ENCODE measurements at places on chromosomes 12 and 14.
A peak's percentile ranks its signal among the peaks of the same experiment; 100 is the strongest.

GRCh38 chr12:88993651-88994050, 358.6 kb downstream of the DUSP6 start:
- no peak for DNase-seq

DNA sequence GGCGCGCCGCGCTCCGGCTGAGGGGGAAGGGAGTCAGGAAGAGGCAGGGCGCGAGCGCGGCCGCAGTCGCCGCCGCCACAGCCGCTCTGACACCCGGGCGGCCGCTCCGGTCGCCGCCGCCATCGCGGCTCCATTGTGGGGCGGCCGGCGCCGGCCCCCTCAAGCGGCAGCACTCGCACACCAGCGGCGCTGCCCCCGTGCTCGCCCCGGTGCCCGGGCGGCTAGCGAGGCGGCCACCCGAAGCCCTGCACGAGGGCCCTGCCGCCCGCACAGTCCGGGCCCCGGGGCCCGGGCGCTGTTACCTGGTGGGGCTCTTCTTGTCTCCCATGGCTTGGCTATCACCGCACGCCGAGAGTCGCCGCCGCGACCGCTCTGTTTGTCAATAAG, 202 bp downstream of the YAF2 start:
- peak; percentile 26 for DNase-seq

DNA sequence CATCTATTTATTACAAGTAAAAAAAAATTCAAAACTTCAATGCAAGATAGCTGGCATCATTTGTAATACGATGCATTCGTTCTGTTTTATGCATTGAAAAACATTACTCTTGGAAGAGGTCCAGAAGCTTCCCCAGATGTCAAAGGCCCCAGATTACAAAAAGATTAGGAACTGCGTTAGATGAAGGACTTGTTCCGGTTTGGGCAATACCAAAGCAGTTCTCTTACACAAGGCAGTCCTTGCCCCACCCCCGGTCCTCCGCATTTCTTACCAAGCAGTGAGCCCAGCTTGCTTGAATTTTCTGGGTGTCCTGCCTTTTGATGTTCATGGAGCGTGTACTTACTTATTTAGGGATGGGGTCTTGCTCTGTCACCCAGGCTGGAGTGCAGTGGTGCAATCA, 4.8 kb upstream of the HVCN1 start:
- DNase-seq: no peak

GRCh38 chr14:100077441-100077840, 12.2 kb downstream of the EVL start:
- DNase-seq: no peak

- DNase-seq: no peak
These were observed 2.8 kb upstream of the FOXG1 start for GRCh38 chr14:28763751-28764256.

DNA sequence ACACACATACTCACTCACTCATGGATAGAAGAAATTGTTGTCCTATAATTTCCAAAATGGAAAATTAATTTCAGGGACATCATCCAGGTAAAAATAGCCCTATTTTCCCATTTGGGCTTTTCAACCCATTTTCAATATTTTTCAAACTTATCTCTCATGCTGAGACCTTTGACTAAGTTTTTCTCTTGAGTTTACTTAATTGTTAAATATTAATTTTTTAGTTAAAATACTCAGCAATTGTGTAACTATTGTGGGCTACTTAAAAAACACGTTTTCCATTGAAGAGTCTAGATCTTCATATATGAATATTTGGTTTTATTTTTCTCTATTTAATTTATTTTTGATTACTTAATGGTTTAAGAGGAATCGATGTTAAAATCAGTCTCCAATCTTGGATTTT, 14.2 kb upstream of the TAS2R43 start:
- DNase-seq: no peak

DNA sequence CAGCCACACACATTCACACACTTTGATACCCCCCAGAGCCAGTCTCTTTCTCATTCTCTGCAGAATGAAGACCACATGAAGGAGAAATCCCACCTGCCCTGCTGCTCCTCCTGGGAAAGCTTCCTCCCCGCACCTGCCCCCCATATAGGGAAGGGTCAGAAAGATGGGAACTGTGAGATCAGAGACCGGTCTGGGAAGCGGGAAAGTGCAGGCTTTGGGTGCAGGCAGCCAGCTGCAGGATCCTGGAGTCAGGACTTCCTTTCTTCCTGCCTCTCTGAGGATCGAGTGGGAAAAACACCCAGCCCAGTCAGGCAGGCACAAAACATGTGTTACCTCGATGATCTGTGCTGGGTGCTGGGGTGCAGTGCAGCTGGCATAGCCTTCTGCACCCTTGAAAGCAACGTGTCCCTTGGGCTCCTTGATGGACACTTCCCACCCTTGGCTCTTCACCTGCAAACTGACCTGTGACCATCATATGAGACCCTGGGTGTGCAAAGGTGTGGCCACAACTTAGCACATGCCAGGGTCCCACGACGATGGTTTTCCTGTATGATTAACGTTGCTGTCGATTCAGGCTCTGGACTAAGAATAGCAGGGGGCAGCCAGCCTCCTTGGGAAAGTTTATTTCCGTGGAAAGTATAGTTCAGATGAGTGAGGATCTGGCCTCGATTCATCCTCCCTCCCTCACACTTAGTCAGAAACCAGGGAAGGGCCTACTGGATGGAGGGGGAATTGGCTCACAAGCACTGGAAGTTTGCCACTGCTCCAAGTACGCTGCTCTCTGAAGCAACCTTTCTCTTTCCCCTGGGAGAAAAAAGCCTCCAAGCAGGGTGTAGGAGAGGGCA, 105.4 kb upstream of the MED13L start:
- DNase-seq: no peak

- DNase-seq: peak; percentile 88
These were observed 16.9 kb downstream of the PLEKHD1 start for GRCh38 chr14:69501423-69501838.

- DNase-seq: no peak
These were observed 151.7 kb upstream of the GZMB start for GRCh38 chr14:24785698-24786097.

GRCh38 chr12:104790296-104791125, 167.6 kb downstream of the SLC41A2 start:
- no peak for DNase-seq

DNA sequence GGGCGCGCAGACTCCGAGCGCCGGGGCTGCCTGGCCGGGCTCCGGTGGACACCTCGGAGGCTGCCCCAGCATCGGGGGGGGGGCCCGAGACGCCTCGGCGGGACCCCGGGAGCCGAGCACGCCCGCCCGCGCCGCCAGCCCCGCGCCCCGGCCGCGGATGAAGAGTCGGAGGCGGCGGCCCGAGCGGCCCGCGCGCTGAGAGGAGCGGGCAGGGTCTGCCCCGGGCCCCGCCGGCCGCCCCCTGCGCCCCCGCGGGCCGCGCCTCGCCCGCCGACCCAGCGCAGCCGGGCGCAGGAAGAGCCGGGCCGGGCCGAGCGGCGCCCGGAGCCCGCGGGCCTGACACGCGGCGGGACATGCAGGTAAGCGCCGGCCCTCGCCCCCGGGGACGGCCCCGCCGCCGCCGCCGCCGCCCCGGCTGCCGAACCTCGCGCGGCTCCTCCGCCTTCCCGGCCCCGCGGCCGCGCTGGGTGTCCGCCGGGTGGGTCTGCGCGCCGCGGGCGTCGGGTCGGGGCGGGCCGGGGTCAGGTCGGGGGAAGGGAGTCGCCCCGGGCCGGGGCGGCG, 63.7 kb downstream of the FBXL14 start:
- DNase-seq: no peak

DNA sequence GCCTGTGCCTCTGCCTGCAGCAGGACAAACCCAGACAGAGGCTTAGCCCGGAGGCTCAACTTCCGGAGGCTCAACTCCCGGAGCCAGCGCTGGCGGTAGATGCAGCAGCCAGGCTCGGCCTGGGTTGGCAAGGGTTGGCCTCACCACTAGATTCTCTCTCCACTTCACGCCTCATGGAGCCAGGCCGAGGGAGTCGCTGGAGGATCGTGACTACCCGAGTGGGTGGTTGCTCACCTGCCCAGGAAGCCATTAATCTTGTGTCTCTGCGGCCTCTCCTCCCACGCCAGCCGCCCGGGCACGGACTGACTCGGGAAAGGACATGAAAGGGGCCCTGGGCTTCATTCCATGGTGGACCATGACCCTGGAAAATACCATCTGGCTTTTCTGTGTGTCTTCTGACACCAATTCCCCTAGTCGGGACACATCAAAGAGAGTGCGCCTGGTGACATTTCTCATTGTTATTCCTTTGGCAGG, 20.8 kb downstream of the ESRRB start:
- DNase-seq: no peak

- no peak for DNase-seq
These were observed 6.0 kb upstream of the GTSF1 start for GRCh38 chr12:54479421-54479820.

DNA sequence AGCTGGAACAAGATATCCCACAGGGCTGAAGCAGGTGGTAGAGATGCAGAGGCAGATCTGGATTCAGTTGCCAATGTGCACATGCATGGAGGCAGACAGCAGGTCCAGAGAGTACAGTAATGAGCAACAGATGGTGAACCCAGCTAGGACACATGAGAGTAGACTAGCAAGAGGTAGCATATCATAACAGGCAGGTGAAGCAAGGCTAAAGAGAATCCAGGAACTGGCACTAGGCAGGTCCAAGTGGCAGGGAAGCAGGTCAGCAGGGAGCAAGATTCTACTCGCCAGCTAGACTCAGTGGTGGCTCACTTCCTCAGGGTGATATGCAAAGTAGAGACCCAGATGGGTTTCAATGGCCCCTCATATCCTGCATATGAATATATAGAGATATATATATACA, 15.3 kb upstream of the MYF6 start:
- peak; percentile 88 for DNase-seq

DNA sequence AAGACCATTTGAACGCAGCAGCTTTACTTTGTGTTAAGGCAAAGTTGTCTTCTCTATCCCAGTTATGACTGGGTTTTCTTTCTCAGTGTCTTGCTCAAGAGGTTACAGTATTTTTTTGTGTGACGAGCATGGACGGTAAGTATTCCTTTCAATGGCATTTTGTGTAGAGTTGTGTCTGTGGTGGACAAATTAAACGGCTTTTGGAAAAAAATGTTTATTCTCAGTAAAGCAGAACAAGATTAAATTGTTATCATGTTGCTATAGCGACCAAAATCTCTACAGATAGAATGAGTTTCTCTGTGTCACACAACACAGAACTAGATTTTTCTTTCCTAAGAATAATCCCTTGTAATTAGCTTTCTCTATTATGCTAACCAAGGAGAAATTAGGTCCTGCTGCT, 417.1 kb downstream of the AEBP2 start:
- no peak for DNase-seq

GRCh38 chr12:54229624-54230212, 40.9 kb upstream of the SMUG1 start:
- no peak for DNase-seq

- DNase-seq: no peak
These were observed 3.7 kb downstream of the TBX5 start for GRCh38 chr12:114402084-114402717.

DNA sequence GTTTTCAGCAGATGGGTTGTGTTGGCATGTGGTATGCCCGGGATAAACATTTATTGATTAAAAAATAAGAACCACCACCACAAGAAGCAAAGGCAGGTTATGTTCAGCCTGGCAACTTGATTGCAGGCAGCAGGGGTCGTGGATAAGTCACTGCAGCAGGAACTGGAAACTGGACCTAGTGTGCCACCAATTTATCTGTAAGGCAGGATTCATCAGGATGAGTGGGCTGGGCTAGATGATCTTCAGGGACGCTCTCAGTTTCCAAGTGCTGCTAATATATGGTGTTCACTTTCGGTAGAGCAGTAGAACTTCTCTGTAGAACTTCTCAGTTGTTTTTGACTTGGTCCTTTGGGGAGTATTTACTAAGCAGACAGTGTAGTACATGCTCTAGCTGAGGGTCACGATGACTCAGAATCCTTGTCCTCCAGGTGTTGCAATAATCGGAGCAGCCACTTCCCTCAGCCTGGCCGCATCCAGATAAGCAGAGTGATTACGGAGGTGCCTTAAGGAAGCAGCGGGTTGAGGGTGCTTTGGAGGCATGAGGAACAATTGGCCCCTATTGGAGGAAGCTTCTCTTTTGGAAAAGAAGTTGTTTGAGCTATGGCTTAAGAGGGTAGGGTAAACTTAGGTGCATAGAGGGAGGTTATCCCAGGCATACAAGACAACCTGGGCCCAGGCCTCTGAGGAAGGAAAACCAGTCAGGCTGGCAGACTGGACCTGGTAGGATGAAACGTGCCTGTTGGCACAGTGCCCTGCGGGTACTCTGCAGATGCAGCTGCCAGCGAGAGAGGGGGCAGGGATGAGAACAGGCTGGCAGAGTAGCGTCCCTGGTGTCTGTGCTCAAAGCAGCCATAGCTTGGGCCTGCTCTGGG, 104.0 kb downstream of the GPR135 start:
- peak; percentile 79 for DNase-seq

DNA sequence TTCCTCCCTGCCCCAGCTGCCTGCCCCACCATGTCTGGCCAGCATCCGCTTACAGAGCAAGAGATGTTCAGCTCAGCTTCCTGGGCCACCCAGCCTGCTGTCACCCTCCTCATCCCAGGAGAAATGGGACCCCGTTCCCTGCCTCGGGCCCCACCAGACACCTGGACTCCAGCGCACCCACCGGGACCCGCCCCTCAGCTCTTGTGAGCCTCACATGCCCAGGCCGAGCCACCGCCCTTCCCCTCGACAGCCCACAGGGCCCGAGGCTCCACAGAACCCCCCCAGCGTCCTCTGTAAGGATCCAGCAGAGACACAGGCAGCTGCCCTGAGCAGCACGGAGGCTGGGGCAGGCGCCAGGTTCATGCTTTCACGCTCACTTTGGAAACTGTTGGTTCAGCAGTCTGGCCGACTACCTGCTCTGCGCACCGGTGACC, 18.4 kb upstream of the C14orf180 start:
- DNase-seq: no peak

- DNase-seq: no peak
These were observed at the start of gene SYNE3 for GRCh38 chr14:95516554-95517181. TSS of gene SYNE3 (minus strand) at chr14:95516650. CDS start at chr14:95475821, 40,829 bp downstream.

DNA sequence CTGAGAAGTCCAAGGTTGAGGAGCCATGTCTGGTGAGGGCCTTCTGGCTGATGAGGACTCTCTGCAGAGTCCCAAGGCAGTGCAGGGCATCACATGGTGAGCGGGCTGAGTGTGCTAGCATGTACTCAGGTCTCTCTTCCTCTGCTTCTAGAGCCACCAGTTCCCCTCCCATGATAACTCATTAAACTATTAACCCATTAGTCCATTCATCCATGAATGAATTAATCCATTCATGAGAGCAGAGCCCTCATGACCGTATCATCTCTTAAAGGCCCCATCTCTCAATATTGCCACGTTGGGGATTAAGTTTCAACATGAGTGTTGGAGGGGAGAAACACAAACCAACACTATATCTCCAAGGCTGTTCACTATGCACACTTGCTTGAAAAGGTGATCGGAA, 83.7 kb downstream of the TMEM30B start:
- DNase-seq: peak; percentile 58

DNA sequence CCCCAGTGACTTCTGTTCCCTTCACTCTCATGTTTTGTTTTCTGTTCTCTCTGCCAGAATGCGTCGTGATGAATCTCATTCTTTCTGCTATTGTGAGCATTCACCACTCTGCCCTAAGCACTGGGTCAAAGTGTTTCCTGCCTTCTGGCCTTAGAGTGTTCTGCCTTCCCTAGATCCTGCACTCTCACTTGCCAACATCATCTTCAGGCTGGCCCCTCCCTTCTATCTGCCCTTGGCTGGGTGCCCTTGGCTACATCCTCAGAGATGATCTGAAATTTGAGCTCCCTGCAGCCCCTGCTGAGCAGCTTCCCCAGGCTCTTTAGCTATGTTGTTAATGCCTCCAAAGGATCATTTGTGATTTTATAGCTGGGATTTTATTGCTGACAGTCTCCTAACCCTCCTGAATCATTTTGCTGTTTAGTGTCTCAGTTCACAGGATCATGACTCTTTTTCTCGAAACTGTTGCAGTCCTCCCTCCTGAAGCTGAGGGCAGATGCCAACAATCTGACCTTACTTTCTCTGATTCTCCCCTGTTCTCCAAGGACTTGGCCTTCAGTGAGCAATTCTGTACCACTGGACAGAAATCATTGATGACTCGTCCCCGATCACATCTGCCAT, 4.5 kb downstream of the DHRS2 start:
- peak; percentile 85 for DNase-seq
